Right ventricle myocardium inferior (tissue), 1 donor: ENCODE measurements at places on chromosomes 1 and 21. TPM values are rescaled to one million over a fixed set of nuclear protein-coding genes. Genes with fewer than 3 reads are reported as not detected.

- DNase-seq: no peak
Measured at GRCh38 chr1:148362216-148362611, 120.9 kb downstream of the PPIAL4G start.

DNA sequence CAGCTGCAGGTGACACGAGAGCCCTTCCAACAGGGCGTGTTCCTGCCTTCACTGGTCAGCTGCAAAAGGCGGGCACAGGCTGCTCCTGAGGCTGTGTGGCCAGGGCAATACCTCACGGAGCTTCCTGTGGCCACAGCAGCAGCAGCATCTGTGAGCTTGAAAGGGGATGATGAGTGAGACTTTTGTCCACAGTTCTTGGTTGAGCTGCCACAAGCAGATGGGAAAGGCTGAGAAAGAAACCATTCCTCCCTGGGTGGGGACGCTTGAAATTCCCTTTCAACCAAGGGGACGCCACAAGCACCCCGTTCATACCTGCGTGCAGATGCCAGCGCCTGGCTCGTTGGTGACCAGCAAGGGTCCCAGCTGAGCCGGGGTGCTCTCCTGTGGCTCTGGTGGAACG, 37.6 kb downstream of the B3GALT5 start:
- no peak for DNase-seq

DNA sequence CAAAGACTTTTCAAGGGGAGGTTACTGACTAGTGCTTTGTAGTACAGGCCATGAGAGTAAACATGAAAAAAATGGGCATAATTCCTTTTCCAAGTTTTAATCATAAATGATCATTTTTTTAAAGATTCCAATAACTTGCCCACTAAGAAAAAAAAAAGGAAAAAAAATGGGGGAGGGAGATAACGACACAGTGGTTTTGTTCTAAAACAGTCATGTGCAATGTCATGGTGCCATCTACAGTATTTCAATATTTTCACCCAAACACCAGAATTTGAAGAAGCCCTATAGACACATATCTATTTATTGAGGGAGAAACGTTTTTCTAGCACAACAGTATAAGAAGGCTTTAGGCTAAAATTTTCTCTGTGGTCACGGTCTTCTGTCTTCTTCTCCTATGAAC, 250.2 kb downstream of the LTN1 start:
- DNase-seq: no peak

VWA5B1 gene
- total RNA-seq: not detected

DIO1 gene
- not detected for total RNA-seq

PEX11B gene
- 19.2 TPM for total RNA-seq

F5 gene
- total RNA-seq: 16.6 TPM
